ENCODE measurements at places on chromosomes 4 and X.

DNA sequence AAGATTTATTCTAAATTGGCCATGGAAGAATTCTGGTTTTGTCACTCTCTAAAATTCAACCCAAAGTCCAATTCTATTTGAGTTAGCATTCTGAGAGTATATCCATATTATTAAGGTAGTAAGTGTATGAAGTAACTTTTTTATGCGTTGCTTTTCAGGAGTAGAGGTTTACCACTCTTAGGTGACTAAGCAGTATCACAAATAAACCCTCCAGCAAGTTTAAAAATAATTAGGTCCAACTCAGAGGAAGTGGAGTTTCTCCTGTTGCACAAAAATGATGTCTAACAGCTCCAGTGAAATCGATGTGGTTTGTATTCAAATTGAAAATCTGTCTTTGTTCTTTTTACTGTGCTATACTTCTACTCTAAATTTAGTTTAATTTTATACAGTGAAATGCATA is 6.6 kb downstream of the SCML1 start:
- no peak for DNase-seq

DNA sequence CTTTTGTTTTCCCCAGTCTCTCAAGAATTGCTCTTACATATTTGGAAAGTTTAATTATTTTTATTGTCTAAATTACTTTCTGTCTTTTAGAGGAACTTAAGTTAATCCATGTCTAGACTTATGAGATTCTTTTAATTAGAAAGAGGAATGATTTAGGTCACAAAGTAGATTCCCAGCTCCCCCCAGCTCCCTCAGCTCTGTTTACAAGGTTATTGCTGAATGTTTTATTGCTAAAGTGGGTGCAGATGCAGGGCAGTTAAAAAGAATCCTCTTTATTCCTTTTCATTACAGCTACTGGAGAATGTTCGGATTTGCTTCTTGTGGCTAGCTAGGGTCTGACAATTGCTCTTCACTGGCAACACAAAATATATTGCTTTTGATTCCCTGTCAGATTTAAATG is 33.7 kb upstream of the CCKAR start:
- no peak for DNase-seq

DNA sequence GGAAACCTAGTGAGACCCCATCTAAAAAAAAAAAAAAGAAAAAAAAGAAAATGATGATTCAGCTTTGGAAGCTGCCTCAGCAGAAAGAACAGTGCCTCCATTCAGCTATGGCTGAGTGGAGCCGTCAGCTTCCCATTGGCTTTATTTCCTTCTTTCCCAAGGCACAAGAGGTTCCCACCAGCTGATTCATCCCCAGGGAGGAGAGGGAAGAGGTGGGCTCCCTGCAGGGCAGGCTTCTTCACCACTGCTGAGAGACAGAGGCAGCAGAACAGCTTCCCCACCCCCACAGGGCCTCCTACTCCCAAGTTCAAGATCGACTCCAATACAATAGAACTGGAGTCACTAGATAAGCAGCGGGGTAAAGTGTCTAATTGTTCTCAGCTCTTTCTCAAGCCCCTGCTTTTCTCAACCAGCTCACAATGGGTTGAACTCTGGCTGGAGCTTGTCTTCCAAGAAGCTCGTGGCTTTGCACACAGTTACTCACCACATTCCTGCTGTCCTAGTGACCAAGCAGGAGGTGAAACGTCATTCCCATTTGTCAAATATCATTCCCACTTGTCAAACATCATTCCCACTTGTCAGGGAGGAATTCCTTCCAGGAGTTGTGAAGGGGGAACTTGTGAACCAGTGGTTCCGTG is 47.8 kb downstream of the FHDC1 start:
- DNase-seq = no peak

GRCh38 chrX:72100824-72101351 is 30.8 kb downstream of the RTL5 start:
- no peak for DNase-seq
